Cortex of kidney (tissue), 1 donor: ENCODE measurements at places on chromosomes 11 and 22.

DNA sequence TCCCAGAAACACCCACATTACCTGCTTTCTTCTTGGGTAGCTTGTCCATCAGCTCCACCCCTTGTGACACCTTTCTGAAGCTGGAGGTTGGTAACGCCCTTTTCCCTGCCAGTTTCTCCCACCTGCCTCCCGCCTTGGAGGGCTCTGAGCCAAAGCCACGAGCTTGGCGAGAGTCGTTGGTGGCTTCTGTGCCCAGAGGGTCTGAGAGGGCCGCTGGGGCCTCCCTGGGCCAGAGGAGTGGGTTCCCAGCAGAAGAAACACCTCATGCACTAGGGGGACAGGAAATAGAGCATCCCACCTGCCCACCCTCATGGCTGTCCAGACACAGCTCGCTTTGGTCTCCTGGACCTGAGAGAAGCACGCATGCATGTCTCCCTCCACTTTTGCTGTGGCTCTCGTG lies 37.9 kb downstream of the B3GAT1 start:
- DNase-seq: no peak

- DNase-seq: no peak
Measured at GRCh38 chr11:88631497-88631896, 294.0 kb upstream of the CTSC start.

GRCh38 chr22:43227239-43227630 lies 40.3 kb upstream of the TTLL12 start:
- no peak for DNase-seq

DNA sequence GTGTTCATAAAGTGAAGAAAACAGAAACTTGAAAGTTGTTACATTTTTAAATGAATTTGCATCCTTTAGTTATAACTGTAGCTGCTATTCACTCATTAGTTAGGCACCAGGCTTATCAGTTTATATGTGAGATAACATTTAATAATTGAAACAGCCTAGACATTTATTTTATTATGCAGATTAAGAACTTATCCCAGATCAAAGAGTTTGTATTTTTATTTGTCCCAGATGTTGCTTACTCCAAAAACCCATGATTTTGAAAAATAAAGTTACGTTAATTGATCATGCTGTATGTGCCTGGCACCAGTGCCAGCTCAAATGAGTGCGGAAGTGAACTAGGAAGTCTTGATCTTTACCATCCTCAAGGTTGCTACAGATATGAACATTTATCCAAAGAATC lies 172.7 kb upstream of the CARD18 start:
- no peak for DNase-seq

DNA sequence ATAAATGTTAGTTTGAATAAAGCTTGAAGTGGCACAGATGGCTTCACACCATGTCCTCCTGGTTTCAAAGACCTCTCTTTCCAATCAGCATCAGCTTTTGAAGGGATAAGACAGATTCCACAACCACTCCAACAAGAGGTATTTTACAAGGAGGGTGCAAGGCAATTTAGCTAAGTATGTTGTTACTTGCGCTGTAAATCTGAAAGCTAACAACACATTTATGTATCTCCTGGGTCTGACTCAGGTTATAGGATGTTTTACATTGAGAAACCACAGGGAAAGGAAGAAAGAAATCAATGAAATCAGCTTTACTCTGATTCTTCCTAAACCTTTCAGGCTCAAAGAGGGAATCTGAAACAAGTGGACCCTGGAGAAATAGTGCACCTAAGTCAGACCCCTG lies 12.1 kb downstream of the CWC15 start:
- DNase-seq: no peak

DNA sequence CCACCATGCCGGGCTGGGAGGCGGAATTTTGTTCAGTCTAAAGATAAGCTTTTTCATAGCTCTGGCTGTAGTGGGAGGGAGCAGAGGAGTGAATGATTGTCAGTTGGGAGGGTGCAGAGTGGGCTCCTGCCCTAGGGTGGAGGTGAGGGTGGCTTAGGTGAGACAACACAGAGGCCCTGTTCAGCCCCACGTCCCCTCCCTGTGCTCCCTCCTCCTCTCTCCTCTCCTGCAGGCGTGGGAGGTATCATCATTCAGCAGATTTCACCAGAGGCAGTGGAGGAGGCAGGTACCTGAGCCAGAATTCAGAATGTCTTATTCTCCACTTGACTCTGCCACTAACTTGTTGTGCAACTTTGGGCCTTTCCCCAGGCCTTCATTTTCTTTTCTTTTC lies 1.7 kb upstream of the THRSP start:
- DNase-seq: no peak

GRCh38 chr22:30005213-30005857 lies 74.9 kb upstream of the HORMAD2 start:
- no peak for DNase-seq

DNA sequence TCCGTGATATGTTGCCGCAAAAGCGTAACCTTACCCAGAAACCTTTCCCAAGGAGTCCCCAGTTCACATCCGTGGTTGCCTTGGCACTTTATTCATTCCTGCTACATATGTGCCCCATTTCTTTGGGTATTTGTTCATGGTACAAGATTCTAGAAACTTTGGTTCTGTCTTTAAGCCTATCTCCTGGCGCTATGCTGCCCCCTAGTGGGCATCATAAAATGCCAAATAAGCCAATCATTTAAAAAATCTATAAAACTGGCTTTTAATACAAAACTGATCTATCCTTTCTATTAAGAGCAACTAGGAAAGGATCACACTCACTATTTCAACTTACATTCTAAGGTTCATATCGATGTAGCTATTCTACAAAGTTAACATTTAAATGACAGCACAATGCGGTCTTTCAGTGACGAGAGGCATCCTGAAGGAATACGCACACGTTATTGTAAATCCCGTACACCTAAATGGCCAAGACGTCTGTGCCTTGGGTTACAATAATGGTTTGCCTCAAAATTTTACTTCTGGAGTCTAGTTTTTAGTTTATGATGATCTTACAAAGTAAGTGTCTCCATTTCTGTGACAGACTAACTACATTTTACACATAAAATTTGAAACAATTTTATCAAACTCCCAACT lies 16.2 kb downstream of the PIWIL3 start:
- DNase-seq: no peak

DNA sequence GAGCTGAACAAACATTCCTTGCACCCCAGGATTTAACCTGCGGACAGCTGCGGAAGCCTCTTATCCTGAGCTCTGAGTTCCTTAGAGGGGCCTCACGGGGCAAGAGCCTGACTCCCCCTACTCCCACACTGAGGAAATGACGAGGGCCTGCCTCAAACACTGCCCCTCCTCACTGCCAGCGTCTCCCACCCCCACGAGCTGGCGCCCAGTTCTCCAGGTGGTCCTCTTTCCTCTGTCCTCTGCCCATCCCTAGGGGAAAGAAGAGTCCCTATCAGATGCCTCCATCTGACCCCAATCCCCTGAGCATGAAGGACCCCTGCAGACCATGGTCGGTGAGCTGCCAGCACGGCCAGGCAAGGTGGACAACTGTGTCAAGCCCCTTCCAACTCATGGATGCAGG lies 14.3 kb downstream of the CHST1 start:
- no peak for DNase-seq

DNA sequence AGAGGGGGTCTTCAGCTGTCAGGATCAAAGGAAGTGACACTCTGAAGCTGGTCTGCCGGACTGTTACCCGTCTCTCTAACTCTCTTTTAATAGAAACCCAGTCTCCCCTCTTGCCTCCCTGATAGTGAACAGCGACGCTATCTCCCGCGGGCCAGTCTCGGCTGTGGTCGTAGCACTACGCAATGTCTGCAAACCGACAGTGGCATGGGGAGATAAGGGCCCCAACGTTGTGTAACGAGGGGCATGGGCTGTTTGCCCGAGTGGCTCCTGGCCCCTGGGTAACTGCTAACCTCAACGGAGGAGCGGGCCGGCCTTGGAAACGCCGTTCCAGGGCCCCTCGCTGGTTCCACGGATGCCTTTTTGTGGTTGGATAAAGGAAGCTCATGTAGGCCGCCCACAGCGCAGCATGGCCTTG lies 23.3 kb downstream of the ZBTB16 start:
- no peak for DNase-seq

DNA sequence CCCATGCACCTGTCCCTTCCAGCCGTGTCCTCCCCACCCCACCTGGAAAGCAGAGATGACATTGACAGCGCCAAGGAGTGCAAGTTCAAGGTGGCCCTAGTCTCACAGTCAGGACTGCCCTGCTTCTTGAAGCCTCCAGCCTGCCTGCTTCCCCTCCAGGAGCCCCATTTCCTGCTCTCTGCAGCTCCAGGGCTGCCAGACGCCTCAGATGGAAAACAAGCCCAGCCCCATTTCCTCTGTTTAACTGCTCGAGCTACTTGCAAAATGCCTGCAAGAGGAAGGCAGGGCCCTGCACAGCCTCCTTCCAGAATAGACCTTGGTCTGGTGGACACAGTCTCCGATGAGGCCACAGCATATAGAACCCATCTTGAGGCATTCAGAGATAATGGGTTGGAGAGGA lies 5.0 kb upstream of the DGKZ start:
- no peak for DNase-seq

- DNase-seq: no peak
Measured at GRCh38 chr11:131561501-131561900, 191.1 kb downstream of the NTM start.

- no peak for DNase-seq
Measured at GRCh38 chr11:7484131-7484530, 1.2 kb upstream of the OLFML1 start.

GRCh38 chr22:30523646-30524489 lies 18.4 kb upstream of the SEC14L4 start:
- no peak for DNase-seq

DNA sequence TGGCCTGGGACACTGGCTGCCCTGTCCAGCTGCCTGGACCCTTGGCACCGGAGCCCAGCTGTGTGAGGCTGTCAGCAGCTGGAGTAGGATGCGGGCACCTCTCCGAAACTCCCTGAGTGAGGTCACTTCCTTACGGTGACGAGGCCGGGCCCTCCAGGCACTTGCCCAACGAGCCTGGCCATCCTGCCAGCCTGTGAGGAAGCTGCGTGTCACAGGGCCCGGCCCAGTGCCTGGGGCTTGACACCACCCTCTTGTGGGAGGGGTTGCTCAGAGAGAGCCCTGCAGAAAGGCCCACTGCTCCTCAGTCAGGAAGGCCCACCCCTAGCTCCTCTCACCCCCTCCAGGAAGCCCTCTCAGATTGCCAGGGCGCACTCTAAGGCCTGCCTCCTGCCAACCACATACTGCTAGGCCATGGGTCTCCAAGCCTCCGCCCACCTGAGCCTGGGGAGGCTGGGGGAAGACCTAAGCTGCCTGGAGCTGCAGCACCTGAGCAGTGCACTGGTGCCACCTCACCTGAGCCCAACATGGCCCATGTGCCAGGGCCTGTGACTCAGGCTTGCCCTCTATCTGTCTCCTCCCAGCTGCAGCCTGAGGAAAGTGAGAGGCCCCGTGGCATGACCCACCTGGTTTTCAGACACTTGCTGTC lies 4.3 kb upstream of the PHLDA2 start:
- DNase-seq: no peak

GRCh38 chr11:12512826-12513395 lies 135.5 kb downstream of the PARVA start:
- no peak for DNase-seq

DNA sequence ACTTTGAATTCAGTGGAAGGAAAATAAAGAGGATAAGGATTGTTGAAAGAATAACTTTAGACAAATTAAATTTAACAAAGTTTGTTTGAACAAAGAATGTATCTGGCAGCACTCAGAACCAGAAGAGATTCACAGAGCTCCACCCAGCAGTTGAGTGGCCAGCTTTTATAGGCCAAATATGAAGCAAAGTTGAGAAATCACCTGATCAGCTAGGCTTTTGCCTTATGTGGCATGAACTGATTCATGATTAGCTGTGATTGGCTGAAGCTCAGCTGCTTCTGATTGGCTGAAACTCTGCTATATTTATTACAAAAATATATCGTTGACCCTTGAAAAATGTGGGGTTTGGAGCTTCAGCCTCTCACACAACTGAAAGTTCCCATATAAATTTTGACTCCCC lies 62.6 kb downstream of the PIWIL4 start:
- no peak for DNase-seq

DNA sequence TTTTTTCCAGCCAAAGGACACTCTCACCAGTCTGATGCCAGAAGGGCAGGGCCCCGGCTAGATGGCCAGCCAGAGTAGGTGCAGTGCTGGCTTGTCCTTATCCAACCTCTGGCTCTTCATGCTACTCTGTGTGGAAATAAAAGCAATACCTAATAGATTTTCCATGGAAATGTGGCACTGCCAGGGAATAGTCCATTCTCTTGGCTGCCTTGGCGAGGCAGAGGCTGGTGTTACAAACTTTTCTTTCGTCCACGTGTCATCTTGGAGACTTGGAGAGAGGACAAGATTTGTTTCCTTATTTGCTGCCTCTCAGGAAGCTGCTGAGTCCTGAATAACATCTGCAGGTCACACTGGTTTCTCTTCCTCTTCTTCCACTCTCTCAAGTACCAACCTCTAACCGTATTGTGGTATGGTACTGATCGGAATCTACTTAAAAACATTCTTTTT lies 17.2 kb upstream of the C1QTNF4 start:
- no peak for DNase-seq

GRCh38 chr11:112115386-112115785 lies 28.7 kb downstream of the SDHD start:
- DNase-seq: no peak

DNA sequence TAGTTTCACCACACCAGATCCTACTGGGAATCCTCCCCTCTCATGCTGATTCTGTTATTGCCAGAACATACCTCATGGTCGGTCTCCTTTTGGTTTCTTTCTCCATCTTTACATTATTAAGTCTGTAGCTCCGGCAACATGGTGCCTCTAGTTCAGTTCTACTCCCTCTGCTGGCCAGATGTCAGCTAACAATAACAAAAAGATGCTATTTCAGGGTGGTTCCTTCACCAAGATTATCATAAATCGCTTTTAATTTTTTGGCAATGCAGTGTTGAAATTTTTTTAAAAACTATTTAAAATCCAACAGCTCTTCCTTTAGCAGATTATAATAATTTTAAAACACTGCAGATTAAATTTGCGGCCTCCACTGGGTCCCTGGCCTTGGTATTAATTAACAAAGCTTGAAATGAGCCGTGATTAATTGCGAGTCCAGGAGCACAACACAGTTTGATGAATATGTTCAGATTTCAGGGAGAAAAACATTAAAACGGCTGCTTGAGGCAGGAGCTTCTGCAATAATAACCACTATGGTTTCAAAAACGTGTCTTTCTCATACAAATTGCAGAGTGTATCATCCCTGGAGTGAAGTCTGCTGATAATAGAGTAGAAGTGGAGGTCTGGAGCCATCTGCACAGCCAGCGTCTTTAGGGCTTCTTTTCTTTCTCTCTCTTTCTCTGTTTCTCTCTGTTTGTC lies 492.9 kb upstream of the KIRREL3 start:
- DNase-seq: no peak

- no peak for DNase-seq
Measured at GRCh38 chr22:26563022-26563421, 26.9 kb downstream of the TPST2 start.

GRCh38 chr11:71447791-71448256 lies 369 bp downstream of the DHCR7 start:
- no peak for DNase-seq
